ENCODE measurements at places on chromosomes 11 and 22. TPM values are rescaled to one million over a fixed set of nuclear protein-coding genes. Genes with fewer than 3 reads are reported as not detected.

HPX gene
- 2.5 TPM for total RNA-seq

POTEH gene
- not detected for total RNA-seq

HBD gene
- not detected for total RNA-seq

TRIM51 gene
- total RNA-seq, result not detected

POU2AF2 gene
- not detected for total RNA-seq

MYO18B gene
- not detected for total RNA-seq

ST3GAL4 gene
- 23.5 TPM for total RNA-seq

TSPO gene
- 682 TPM for total RNA-seq

TPBGL gene
- total RNA-seq, result 1.3 TPM

NCR3LG1 gene
- total RNA-seq, result 5.5 TPM

HBB gene
- total RNA-seq, result not detected

OR56A1 gene
- under 0.01 TPM for total RNA-seq

TMPRSS6 gene
- total RNA-seq, result not detected

KDM4E gene
- not detected for total RNA-seq

CCDC81 gene
- 2.8 TPM for total RNA-seq

Measured in glomerular endothelial cell (primary cell).